Mesothelial cell of epicardium (in vitro differentiated cells): ENCODE measurements at places on chromosomes 16 and 17.

DNA sequence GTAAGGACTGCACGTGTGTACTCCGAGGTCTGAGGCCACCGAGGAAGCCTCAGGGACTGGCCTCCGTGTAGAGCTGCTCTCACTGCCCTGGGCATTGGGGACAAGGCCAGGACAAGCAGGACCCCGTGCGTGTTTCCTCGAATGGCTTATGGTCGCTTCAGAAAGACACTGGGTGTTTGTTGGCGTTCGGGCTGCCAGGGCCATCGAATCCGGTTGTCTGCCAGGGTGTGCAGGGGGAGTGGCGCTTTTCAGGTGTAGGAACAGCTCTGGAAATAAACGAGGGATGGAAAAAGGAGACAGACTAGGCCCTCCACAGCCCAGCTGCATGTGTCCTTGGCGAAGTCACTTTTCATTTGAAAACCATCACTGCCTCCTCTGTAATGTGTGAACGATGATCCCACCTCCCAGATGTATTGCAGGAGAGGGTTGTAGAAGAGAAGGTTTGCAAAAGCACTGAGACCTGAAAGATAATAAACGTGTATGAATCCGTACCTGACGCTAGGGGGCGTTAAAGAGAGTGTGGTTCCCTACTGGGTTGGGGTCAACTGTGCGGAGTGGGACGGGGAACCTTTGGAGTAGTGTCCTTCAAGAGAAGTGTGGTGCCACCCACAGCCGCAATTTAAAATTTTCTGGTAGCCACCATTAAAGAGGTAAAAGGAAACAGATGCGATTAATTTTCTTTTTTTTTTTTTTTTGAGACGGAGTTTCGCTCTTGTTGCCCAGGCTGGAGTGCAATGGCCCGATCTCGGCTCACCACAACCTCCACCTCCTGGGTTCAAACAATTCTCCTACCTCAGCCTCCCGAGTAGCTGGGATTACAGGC is 2.1 kb upstream of the ZSCAN10 start:
- peaks cover 23% of the 10 kb centered on the region for H3K4me1 ChIP-seq
- no peak for DNase-seq
- peak overlapping the region; percentile 4 for H3K27ac ChIP-seq
- no peaks in the 10 kb centered on the region for H3K36me3 ChIP-seq

DNA sequence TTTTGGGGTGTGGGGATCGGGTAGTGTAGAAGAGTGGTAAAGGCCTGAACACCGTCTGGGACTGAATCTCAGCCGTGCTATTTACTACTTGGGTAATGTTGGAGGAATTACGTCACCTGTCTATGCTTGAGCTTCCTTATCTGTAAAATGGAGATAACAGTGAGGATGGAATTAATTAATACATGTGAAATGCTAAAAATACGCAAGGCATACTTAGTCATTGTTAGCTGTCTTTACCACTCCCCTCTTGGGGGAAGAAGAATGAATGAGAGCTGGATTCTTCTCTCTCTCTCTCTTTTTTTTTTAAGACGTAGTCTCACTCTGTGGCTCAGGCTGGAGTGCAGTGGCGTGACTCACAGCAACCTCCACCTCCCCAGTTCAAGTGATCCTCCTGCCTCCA is 41.1 kb upstream of the TANGO6 start:
- H3K36me3 ChIP-seq: peaks cover 16% of the 10 kb centered on the region
- H3K27ac ChIP-seq: peak overlapping the region; percentile 95
- no peak overlapping the region for H3K4me3 ChIP-seq
- H3K27me3 ChIP-seq: no peaks in the 10 kb centered on the region
- no peak for DNase-seq

GRCh38 chr16:58276346-58276951 is 18.4 kb downstream of the PRSS54 start:
- no peaks in the 10 kb centered on the region for H3K27me3 ChIP-seq
- H3K4me3 ChIP-seq: no peak overlapping the region
- no peak overlapping the region for H3K27ac ChIP-seq
- peaks cover 15% of the 10 kb centered on the region for H3K36me3 ChIP-seq

DNA sequence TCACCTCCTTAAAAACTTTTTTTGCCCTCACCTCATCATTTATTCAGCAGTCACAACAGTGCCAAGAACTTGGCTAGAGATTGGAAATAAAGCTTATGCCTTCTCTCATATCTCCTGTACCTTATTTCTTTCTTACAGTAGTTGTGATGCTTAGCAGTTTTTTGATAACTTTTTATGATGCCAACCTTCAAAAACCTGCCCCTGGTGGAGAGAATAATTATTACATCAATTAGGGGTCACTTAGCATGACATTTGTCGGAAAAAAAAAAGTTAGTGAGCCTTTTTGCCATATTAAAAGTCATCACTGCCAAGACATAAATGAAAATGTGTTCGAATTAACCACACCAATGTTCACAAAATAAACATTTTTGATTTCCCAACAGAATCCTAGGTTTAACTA is 296.6 kb downstream of the WWOX start:
- H3K27me3 ChIP-seq: no peaks in the 10 kb centered on the region
- no peak for DNase-seq

- no peak overlapping the region for H3K27ac ChIP-seq
- no peak overlapping the region for H3K4me3 ChIP-seq
- no peak for DNase-seq
- H3K36me3 ChIP-seq: peaks cover 15% of the 10 kb centered on the region
Observed at GRCh38 chr17:29581583-29582253, 7.7 kb downstream of the GIT1 start.

- H3K4me1 ChIP-seq: peaks cover 4% of the 10 kb centered on the region
- H3K36me3 ChIP-seq: no peaks in the 10 kb centered on the region
- peaks cover 20% of the 10 kb centered on the region for H3K27me3 ChIP-seq
- no peak for DNase-seq
- H3K4me3 ChIP-seq: no peak overlapping the region
- no peak overlapping the region for H3K27ac ChIP-seq
Observed at GRCh38 chr16:80569440-80570105, 28.8 kb downstream of the DYNLRB2 start.

DNA sequence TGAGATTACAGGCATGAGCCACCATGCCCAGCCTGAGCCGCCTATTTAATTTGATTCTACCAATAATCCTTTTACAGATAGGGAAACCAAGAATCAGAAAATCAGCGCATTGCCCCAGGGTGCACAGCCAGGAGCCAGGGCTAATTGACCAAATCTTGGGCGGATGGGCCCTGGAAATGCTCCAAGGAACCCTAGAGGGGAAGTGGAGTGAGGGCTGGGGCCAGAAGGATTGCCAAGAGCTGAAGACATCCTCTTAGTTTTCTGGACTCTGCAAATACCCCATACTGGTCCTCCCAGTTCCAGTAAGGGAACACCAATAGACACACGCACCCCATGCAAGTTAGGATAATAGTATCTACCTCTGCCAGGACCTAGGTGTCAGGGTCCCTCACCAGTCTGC is 3.8 kb downstream of the FHOD1 start:
- no peak overlapping the region for H3K27ac ChIP-seq
- no peak overlapping the region for H3K4me3 ChIP-seq
- DNase-seq: no peak
- H3K27me3 ChIP-seq: peaks cover 10% of the 10 kb centered on the region
- no peaks in the 10 kb centered on the region for H3K36me3 ChIP-seq

DNA sequence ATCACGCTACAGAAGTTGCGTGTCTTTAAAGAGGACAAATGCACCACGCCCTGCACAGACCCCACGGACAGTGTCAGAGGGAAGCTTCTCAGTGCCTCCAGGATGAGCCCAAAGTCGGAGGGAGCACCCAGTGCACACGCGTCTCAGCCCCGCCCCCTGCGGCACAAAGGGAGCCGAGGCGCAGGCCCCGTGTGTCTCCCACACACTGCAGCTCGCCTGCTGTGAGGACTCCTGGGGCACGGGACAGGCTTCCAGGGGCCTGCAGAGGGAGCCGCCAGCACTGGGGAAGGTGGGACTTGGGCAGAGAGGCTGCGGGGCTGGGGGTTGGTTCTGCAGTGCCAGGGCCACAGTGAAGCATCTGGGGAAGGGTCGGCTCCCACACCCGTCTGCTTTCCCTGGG is 77.4 kb downstream of the LMF1 start:
- H3K27me3 ChIP-seq: no peaks in the 10 kb centered on the region
- DNase-seq: no peak
- no peak overlapping the region for H3K27ac ChIP-seq
- H3K4me1 ChIP-seq: peaks cover 2% of the 10 kb centered on the region
- H3K4me3 ChIP-seq: no peak overlapping the region

- peaks cover 2% of the 10 kb centered on the region for H3K27me3 ChIP-seq
- no peak overlapping the region for H3K27ac ChIP-seq
- no peak overlapping the region for H3K4me3 ChIP-seq
- H3K36me3 ChIP-seq: no peaks in the 10 kb centered on the region
- DNase-seq: no peak
Observed at GRCh38 chr16:19379838-19380237, 37.8 kb upstream of the TMC5 start.

GRCh38 chr16:79777679-79778078 is 177.1 kb upstream of the MAF start:
- peaks cover 26% of the 10 kb centered on the region for H3K4me1 ChIP-seq
- H3K27me3 ChIP-seq: no peaks in the 10 kb centered on the region
- DNase-seq: no peak
- no peak overlapping the region for H3K27ac ChIP-seq
- H3K4me3 ChIP-seq: no peak overlapping the region

- DNase-seq: no peak
- no peak overlapping the region for H3K4me3 ChIP-seq
- H3K4me1 ChIP-seq: no peaks in the 10 kb centered on the region
- no peak overlapping the region for H3K27ac ChIP-seq
Observed at GRCh38 chr17:35006345-35006744, 26.0 kb downstream of the LIG3 start.

DNA sequence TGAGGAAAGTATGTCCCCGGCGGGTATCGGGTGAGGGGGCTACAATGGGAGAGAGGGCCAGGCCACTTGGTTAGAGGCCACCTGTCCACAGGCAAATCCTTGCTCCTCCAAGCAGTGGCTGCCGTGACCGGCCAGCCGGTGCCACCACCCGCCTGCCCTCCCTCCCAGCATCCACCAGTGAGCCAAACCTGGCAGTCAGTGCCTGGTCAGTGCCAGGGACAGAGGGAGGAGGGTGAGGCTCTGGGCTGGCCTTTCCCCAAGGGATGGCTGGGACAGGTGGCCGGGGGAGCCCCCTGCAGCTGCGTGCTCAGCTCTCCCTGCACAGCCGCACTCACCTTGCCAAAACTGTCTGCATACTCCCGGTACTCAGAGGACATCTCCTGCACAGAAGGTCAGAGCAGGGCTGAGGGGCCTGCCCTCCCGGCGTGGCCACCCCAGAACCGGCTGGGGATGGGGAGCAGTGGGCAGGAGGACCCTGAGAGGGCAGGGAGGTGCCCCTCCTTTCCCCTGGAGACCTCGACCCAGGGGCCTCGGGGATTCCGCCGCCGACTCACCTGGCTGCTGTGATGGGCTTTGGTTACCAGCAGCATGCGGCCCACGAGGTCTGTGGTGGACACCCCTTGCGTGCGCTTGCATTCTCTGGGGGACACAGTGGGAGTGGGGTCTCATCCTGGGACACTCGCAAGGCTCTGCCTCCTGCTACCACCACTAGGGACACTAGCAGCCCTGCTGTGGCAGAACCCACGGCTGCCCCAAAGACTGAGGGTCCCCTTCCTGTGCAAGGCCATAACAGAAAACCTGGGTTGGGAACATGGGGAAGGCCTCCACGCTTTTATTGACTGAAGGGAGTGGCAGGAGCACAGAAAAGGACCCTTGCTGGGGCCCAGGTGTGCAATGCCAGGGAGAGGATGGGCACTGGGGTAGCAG is 3.7 kb downstream of the PCYT2 start:
- peaks cover 3% of the 10 kb centered on the region for H3K4me1 ChIP-seq
- DNase-seq: no peak
- no peak overlapping the region for H3K4me3 ChIP-seq
- H3K27ac ChIP-seq: no peak overlapping the region

- no peak overlapping the region for H3K4me3 ChIP-seq
- H3K4me1 ChIP-seq: peaks cover 12% of the 10 kb centered on the region
- DNase-seq: no peak
- peaks cover 13% of the 10 kb centered on the region for H3K27me3 ChIP-seq
- no peak overlapping the region for H3K27ac ChIP-seq
Observed at GRCh38 chr16:83794860-83795554, 12.8 kb upstream of the HSBP1 start.

DNA sequence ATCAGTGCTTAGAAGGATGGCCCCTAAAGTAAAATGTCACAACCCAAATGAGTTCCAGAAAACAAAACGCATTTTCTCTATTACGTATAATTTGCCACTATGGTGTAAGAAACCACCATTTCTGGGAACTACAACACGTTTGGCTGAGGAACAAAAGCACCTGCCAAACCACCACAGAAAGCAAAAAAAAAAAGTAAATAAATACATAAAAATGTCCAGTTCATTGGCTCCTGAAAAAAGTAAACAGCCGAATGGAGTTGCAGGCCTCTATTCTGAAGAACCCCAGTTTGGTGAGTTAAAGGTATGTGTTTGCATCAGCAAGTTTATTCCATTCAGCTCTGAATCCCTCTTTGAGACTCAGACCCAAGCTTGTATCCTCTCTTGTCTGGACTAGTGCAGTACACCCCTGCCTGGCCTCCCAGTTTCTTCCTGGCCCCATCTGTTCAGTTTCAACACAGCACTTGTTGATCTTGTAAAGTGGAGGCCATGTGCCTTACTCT is 36.9 kb downstream of the ERN1 start:
- H3K4me3 ChIP-seq: no peak overlapping the region
- H3K36me3 ChIP-seq: peaks cover 8% of the 10 kb centered on the region
- no peak overlapping the region for H3K27ac ChIP-seq
- DNase-seq: no peak
- H3K4me1 ChIP-seq: peaks cover 16% of the 10 kb centered on the region
- no peaks in the 10 kb centered on the region for H3K27me3 ChIP-seq

GRCh38 chr17:55601874-55602364 is 90.7 kb upstream of the SMIM36 start:
- peaks cover 4% of the 10 kb centered on the region for H3K36me3 ChIP-seq
- H3K4me1 ChIP-seq: peaks cover 24% of the 10 kb centered on the region
- no peak overlapping the region for H3K4me3 ChIP-seq
- H3K27ac ChIP-seq: no peak overlapping the region
- no peak for DNase-seq

DNA sequence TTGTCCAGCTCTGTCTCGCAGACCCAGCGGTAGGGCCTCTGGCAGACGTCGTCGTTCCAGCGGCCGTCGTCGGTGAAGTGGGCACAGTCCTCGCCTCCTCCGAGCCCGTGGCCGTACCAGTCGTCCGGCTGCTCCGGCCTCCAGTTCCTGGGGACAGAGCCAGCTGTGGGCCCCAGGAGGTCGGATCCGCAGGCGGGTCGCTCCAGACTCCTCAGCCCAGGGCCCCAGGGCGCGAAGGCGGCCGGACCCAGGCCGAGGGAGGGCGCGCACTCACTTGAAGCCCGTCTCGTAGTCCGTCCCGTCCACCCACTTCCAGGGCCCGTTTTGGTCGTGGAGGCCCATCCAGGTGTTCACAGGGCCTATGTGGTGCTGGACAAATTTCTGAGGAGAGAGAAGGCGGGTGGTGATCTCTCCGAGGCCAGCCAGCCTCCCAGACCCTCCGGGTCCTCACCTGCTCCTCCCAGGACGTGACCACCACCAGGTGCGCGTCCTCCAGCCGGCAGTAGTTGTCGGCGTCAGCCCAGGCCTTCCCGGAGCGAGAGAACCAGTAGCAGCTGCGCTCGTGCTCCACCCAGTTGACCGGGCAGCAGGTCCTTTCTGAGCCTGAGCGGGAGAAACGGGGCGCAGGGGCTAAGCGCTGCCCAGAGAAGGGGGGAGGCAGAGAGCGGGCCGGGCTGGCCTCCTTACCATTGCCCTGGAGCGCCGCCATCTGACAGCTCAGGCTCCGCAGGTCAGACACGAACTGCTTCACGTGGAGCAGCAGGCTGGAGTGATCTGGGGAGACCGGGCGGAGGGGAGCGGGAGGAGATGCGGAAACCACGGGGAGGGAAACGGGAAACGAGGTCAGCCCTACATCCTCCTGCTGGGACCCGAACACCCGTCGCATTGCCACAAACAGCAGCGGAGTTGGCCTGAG is 5.2 kb downstream of the ASGR1 start:
- no peak overlapping the region for H3K27ac ChIP-seq
- peaks cover 9% of the 10 kb centered on the region for H3K4me1 ChIP-seq
- no peak for DNase-seq
- H3K27me3 ChIP-seq: no peaks in the 10 kb centered on the region
- peaks cover 10% of the 10 kb centered on the region for H3K36me3 ChIP-seq
